ENCODE measurements at places on chromosomes 1 and 21. TPM values are rescaled to one million over a fixed set of nuclear protein-coding genes. Genes with fewer than 3 reads are reported as not detected.

APCS gene
- not detected for total RNA-seq

- DNase-seq = no peak
Measured at GRCh38 chr1:42221952-42222606, 57.5 kb upstream of the GUCA2A start.

DNA sequence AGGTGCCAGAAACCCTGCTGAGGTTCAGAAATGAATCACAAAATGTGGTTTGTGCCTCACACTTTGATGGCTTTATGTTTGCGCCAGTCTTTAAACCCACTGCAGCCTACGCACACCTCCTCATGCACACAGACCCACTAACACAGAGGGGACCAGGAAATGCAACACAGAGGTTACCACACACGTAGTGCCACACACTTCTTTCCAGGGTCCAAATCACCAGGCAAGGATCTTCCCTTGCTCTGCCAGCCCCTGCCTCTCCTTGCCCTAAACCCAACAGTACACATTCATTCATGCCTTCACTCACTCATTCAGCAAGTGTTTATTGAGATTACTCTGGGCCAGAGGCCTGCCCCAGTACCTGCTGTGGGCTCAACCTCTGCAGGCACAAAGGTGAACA, 17.5 kb downstream of the MAB21L3 start:
- no peak for DNase-seq

- DNase-seq = no peak
Measured at GRCh38 chr1:221567859-221568507, 173.9 kb downstream of the DUSP10 start.

DNA sequence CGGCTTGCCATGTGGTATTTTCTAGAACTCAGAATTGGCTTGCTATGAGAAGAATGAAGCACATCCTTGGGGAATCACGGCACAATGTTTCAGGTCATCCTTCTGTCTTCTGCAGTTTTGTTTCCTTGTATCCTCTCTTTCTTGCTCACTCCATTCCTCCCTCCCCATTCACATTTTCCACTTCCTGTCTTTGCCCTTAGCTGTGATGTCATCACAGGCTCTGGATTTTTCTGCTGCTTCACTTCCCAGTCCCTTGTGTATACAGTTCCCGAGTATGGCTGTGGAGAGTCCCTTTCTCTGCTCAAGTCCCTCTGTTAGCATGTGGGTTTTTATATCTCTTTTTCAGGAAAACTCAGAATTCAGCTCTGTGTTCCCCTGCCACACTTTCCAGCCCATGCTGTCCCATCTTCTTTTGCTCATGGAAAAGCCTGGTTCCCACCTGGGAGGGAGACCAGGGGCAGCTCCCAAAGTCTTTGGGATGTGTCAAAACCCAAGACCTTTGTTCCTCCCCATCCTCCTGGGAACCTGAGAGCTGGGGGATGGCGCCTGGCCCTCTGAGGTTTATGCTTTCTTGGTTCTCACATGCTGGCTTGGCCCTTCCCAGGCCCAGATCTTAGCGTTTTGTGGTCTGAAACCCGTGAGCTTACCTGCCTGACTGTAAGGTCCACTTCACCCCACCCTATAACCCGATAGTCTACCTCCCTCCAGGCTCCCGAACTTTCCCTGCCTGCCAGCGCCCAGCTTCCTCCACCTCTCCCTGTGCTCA, 4.8 kb upstream of the RGS16 start:
- DNase-seq = no peak
